Fibroblast of skin of right quadriceps (primary cell): ENCODE measurements at places on chromosomes 11 and 22.

- no peak for DNase-seq
Observed at GRCh38 chr11:69558519-69558941, 77.1 kb downstream of the LINC01488 start.

DNA sequence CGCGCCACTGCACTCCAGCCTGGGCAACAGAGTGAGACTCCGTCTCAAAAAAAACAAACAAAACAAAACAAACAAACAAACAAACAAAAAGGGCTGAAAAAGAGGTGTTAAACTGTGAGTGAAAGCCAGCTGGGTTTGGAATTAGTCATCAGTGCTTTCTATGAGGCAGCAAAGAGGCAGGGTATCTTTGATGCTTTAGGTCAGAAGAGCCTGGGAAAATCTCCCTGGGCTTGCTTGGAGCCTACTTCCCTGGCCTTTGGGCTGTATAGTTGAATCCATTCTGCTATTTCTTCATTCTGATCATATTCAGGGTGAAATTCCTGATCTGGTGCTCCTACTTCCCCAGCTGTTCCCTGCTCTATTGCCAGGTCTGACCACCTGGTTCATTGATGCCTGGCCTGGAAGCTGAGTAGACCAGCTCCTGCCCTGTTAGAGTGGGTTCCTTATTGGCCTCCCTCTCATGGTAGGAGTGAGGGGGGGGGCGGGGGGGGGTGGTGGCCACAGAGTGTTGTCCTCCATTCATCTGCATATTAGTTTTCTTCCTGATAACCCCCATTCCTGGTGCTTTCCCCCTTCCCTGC lies 65.6 kb downstream of the INSC start:
- peak; percentile 42 for DNase-seq

GRCh38 chr22:38900677-38901076 lies 28.7 kb upstream of the CBX6 start:
- no peak for DNase-seq

GRCh38 chr11:94754335-94754734 lies 13.8 kb upstream of the AMOTL1 start:
- no peak for DNase-seq

DNA sequence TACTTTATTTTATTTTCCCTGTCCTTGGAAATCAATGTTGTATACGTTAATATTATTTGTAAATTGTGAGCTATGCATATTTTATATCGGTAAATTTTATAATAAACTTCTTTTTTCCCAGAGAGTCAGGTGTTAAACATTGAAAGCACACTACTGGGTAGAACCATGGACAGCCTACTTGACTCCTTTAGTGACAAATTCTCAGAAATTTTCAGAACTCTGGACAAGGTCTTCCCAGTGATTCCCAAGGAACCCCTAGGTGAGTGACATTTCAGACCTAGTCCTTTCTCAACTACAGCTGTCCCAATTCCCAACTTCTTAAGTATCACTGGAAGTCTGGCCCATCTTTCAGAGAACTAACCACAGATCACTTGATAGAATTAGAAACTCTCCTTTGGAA lies 107.2 kb downstream of the RCN1 start:
- no peak for DNase-seq

- peak; percentile 12 for DNase-seq
Observed at GRCh38 chr22:29071261-29072045, 1.4 kb upstream of the KREMEN1 start.

DNA sequence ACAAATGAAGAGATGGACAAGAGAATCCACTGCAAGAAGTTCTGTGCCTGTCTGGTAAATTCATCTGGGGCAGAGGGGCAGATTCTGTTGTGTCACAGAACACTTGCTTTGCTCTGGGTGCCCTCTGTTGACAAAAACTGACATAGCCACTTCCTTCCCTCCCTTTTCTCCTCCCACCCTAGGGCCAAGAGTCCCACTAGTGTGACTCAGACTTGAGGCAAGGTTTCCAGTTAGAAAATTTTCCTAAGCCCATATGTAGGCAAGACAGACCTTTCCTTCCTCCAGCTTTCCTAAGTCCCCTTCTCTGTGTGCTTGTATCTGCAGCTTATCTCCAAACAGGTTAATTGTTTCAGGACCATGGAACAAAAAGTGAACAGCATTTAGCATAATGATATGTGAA lies 106.8 kb downstream of the RBFOX2 start:
- peak; percentile 92 for DNase-seq

DNA sequence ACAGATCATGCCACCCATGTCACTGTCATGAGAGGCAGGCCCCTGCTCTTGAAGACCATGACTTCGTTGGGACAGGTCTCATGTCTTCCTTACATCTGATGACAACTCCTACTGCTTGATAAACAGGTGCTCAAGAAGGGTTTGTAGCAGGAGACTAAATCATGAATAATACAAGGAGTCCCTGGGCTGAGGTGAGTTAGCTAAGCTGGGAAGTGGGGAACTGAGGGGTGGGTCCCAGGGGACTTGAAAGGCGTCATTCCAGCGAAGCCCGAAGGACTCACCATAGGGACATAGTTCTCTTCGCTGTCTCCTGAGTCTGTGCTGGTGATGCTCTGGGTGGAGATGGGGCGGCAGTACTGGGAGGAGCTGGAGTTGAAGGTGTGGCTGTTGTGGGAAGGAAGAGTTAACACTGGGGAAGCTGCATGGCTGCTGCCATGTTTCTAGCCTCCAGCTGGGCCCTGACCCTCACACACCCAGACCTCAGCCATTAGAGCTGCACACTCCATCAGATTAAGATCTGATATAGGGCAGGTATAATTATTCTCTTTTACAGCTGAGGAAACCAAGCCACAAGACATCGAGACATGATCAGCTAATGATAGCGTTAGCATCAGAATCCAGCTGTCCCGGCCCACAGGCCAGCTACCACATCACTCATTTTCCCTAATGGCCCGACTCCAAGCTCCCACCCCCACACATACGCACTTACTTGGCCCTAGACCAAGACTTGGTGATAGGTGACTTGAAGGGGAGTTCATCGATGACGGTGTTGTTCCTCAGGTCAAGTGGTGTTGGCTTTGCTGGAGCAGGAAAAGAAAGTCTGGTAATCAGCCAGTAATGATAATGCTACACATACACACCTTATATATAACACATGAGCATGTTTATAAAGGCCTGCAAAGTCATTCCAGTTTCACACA lies 32.9 kb downstream of the USP35 start:
- no peak for DNase-seq

GRCh38 chr11:94494126-94494680 lies 419 bp downstream of the ANKRD49 start:
- no peak for DNase-seq

- no peak for DNase-seq
Observed at GRCh38 chr11:63906585-63906984, 10.4 kb downstream of the RCOR2 start.
